ENCODE measurements at places on chromosomes 6 and 20.

- DNase-seq = no peak
Measured at GRCh38 chr20:61799394-61799923, 266.2 kb downstream of the TAF4 start.

GRCh38 chr20:19121463-19121862, 91.0 kb upstream of the SLC24A3 start:
- no peak for DNase-seq

DNA sequence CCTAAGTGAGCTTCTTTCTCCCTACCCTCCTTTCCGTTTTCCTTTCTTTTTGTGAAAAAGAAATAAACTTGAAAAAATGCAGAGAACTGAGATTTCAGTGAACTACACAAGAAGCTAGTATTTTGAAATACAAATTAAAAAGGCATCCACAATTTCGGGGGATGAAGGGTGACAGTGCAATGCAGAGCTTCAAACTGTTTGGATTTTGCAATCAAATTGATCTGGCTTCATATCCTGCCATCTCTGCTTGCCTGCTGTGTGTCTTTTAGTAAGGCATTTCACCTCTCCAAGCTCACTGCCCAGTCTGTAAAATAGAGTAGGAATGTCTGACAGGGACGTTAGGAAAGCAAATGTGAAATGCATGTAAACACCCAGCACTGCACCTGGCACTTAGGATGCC, 258.0 kb downstream of the HACE1 start:
- no peak for DNase-seq

- DNase-seq = no peak
Measured at GRCh38 chr6:144083172-144083571, 12.2 kb downstream of the SF3B5 start.

DNA sequence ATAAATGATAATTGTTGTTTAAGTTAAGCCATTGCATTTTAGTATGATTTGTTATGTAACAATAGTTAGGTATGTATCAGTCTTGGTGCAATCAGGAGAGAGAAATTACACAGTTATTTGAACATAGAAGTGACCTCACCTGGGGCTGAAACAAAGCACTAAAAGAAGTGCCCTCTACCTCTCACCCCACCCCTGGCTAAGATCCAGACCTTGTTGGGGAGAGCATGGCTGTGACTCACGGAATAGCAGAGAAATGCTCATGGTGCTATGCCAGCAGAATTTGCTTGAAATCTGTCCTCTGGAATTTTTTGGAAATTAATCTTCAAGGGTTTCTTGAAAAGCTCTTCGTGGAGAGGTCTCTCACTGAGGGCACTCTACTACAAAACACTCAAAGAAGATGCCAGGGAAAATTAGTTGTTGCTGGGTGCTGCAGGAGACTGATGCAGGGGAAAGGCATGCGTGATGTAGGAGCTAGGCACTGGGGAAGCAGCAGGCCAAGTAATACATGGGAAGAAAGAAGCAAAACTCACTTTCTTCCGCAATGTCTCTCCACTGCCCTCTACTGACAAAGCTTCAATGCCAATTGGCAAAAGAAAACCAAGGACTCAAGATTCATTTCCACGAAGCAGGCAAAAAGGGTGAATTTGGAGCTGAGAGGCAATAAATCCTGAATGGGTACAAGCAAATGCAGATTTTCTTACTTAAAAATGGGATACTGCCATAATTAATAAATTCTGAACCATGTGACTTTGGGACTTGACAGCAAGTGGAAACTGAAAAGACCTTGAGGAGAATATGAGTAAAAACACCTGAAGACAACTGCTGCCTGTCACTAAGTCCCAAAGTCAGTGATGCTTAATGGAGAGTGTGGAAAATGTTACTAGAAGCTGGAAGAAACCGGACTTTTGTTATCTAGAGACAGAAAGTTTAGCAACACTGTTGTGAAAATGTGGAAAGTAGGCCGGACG, 136.3 kb upstream of the ZNF184 start:
- DNase-seq = peak; percentile 53

DNA sequence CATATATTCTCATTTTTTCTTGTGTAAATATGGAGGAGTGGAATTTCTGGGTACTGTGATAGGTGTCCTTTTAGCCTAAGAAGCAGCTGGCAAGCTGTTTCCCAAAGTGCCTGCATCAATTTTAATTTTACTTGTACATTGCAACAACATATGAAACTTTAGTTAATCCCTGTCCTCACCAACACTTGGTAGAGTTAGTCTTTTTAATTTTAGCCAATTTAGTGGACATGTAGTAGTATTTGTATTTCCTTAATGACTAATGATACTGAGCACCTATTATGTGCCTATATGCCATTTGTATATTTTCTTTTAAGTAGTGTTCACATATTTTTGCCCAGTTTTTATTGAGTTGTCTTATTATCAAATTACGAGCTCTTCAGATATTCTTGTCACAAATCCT, 46.8 kb upstream of the NOX3 start:
- DNase-seq = no peak

DNA sequence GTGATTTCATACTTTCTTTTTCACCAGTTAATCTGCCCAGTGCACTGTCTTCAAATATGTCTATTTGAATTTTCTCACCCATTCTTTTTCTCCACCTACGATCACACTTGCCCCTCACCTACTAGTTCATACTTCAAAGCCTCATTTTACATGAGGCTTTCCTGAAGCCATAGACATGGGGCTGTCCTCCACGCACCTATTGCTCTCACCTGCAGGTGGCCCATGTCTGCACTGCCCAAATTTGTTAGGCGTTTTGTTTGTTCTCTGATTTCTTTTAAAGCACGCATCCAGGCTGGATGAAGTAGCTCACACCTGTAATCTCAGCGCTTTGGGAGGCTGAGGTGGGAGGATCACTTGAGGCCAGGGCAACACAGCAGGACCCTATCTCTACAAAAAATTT, 106.8 kb upstream of the RIPOR2 start:
- no peak for DNase-seq

DNA sequence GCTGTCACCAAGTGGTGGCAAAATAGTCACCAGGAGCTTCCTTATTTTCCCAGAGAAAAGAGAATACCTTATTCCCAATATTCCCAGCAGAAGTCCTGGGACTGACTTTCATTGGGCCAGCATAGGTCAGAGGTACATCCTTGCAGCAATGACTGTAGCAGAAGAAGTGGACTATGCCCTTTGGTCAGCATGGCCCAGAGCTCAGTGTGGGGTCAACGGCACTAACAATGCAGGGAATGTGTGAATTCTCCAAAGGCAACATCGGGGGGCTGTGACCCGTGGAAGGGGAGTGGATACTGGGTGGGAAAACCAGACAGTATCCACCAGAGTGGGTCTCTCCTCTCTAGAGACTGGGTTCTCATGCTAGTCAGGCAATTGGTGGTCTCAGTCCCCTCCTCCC, 15.6 kb upstream of the LBP start:
- no peak for DNase-seq
